Right cardiac atrium (tissue), 5 donors: ENCODE measurements at places on chromosomes 3 and 15. TPM values are rescaled to one million over a fixed set of nuclear protein-coding genes. Genes with fewer than 3 reads are reported as not detected.

The AHSG gene
- polyA plus RNA-seq = 0.05 TPM

The SLC24A5 gene
- not detected for polyA plus RNA-seq

DNA sequence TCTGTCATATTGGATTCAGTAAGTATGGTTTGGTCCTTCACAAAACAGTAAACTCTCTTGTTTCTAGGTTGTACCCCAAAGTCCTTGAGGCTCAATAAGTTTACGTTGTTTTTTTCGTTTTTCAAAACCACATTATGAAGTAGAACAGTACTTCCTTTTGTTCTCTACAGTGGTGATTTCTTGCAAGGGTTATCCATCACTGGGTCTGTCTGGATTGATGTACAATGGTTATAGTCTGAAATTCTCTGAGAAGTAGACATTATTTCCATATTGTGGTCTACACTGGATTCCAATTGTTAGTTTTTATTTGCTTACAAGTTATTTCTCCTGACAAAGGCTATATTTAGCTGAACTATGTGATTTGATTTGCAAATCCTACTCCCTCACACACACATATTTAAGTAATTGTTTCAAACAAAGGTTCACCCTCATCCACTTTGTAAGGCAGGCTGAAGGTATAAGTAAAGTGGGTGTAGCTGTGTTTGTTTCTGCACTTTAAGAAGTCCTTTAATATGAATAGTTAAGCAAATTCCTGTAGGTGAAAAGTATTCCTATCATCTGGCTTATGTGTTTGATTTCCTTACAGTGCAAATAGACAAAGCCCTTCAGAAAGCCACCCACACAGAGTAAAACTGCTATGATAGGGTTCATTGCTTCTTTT is 64.2 kb upstream of the MME start:
- no peak for DNase-seq

DNA sequence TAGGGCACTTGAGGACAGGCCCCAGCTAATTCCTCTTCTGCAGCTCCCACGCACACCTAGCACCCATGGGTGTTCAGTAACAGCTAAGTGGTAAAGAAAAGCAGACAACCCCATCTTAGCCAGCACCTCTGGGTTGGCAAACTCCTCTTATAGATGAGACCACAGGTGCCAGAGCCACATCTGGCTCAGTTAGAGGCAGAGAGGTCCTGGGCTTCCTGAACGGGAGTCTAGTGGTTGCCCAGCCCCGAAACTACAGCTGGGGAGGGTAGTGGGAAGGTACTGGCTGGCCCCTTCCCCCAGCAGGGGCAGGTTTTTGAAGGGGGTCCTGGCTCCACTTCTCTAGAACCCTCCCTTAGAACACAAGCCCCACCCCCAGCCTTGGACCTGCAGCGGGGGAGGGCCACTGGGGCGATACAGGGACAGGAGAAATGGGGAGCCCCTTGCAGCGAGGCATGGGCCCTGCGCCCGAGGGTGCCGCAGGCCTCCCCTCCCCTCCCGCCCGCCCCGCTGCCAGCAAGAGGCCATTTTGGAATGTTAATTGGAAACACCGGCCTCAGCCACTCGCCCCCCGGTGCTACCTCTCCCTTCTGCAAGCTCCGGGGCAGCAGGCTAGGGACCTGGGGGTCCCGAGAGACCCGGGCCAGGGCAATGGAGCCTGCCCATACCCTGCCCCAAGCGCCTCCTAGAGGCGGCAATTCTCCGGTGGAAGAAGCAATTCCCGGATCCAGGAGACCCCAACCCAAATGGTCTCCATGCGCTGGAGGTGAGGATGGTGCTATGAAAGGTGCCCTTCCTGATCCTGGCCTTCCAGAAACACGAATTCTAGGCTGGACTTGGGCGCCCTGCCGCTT is 1.5 kb downstream of the DUSP7 start:
- DNase-seq = no peak

The ENTPD3 gene
- 0.20 TPM for polyA plus RNA-seq

- no peak for DNase-seq
These were observed 1.2 kb upstream of the GPR176 start for GRCh38 chr15:39921274-39921638.

GRCh38 chr3:117439812-117440211 is 730.2 kb downstream of the TUSC7 start:
- no peak for DNase-seq

- no peak for DNase-seq
These were observed 107.1 kb upstream of the TPM1 start for GRCh38 chr15:62935300-62936081.

DNA sequence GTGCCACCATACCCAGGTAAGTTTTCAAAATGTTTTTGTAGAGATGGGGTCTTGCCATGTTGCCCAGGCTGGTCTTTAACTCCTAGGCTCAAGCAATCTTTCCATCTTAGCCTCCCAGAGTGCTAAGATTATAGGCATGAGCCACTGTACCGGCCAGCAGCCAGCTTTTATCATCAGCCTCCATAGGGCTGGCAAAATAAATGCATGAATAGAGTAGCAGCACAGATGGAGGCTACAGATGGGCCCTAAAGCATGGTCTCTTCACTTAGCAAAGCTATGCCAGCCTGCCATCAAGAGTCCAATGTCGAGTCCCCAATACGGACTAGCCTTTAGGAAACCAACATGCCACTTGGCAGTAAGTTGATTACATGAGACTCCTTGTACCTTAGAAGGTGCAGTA is 63.8 kb downstream of the CNTN3 start:
- no peak for DNase-seq

The FOXL2 gene
- polyA plus RNA-seq = not detected

GRCh38 chr3:68876112-68876713 is 56.1 kb downstream of the TAFA4 start:
- DNase-seq = no peak

DNA sequence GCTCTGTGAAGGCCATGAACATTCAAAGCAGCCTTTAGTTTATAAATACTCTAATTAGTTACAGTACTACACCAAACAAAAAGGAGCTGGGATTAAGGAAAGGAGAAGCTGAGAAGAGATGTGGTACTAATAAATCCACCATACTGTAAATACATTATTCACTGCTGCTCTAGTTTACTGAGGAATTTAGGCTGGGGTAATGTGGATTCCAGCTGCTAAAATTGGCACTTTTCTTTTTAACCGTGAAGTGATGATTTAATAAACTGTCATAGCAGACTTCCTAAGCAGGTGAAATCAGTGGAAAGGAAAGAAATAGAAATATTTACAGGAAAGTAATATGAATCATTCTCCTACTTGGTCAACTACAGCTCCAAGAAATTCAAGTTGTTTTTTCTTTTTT is 88.7 kb downstream of the TFG start:
- no peak for DNase-seq
